Thyroid gland (tissue), 4 donors: ENCODE measurements at places on chromosomes 5 and 9. TPM values are rescaled to one million over a fixed set of nuclear protein-coding genes. Genes with fewer than 3 reads are reported as not detected.

DNA sequence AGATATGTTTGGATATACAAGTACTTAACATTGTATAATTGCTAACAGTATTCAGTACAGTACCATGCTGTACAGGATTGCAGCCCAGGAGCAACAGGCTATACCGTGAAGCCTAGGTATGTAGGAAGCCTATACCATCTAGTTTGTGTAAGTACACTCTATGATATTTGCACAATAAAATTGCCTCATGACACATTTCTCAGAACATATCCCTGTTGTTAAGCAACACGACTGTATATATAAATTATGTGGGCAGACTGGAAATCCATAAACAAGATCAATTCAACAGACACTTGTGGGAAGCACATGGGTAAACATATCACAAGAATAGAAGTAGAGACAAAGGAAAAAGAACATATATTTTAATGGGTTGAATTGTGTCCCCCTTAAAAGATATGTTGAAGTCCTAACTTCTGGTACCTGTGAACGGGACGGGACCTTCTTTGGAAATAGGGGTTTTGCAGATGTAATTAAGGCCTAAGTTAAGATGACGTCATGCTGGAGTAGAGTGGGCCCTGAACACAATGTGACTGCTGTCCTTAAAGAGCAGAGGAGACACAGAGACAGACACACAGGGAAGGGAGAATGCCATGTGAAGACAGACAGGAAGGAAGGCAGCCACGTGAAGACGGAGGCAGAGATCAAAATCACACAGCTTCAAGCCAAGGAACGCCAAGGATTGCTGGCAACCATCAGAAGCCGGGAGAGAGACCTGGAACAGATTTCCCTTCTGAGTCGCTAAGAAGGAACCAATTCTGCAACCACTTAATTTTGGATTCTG is 76.3 kb downstream of the SCAI start:
- no peaks in the 10 kb centered on the region for H3K36me3 ChIP-seq
- H3K4me3 ChIP-seq = no peak overlapping the region

DNA sequence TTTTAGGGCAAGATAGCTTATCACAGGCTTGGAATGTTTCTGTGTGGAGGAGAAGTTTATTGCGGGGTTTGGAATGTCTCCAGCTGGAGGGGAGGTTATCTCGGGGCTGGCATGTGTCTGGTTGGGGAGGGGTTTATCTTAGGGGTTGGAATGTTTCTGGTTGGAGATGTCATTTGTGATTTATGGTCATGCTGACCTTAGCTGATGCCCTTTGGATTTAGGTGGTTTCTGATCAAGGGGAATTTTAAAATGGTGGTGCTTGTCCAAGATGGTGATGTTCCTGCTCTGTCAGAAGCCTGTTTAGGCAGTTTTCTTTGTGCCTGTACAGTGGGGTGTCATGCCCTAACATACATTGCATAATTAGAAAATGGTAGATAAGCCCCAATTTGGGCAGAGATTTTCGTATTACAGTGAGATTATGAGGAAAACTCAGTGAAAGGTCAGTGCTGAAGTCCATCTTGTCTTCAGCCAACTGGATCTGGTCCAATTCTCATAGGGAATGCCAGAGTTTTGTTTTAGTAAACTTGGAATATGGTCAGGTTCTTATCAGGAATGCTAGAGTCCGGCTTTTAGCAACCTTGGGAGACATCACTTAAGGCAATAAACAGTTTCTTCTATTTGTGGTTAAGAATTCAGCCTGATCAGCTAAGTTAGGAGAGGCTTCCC is 14.3 kb downstream of the CDK20 start:
- no peak overlapping the region for H3K27ac ChIP-seq
- H3K4me1 ChIP-seq = no peaks in the 10 kb centered on the region
- H3K36me3 ChIP-seq = no peaks in the 10 kb centered on the region
- no peak overlapping the region for H3K4me3 ChIP-seq
- DNase-seq = no peak
- H3K27me3 ChIP-seq = no peaks in the 10 kb centered on the region

GRCh38 chr5:55146080-55146479 is 13.9 kb upstream of the GPX8 start:
- DNase-seq = no peak
- no peaks in the 10 kb centered on the region for H3K36me3 ChIP-seq
- no peak overlapping the region for H3K4me3 ChIP-seq
- no peaks in the 10 kb centered on the region for H3K27me3 ChIP-seq
- no peak overlapping the region for H3K27ac ChIP-seq

GRCh38 chr5:38245307-38245706 is 13.1 kb upstream of the EGFLAM start:
- H3K4me1 ChIP-seq = no peaks in the 10 kb centered on the region
- DNase-seq = no peak
- no peaks in the 10 kb centered on the region for H3K27me3 ChIP-seq
- H3K4me3 ChIP-seq = no peak overlapping the region
- no peaks in the 10 kb centered on the region for H3K36me3 ChIP-seq

DNA sequence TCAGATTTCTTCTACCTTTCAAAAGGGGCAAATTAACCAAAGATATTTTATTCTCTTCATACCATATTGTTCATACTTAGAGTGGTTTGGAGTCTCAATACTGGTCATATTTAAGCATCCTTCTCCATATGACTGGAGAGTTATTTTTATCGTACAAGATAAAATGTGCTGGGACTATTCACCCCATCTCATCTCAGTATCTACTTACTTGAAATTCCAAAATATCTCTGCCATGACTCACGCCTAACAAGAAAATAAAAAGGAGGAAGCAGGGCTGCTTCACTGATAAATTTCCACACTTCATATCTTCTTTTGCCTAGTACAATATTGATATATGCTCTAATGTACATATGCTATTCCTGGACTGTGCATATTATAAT is 277.9 kb upstream of the CDH9 start:
- H3K36me3 ChIP-seq = no peaks in the 10 kb centered on the region
- no peaks in the 10 kb centered on the region for H3K27me3 ChIP-seq
- DNase-seq = no peak

DNA sequence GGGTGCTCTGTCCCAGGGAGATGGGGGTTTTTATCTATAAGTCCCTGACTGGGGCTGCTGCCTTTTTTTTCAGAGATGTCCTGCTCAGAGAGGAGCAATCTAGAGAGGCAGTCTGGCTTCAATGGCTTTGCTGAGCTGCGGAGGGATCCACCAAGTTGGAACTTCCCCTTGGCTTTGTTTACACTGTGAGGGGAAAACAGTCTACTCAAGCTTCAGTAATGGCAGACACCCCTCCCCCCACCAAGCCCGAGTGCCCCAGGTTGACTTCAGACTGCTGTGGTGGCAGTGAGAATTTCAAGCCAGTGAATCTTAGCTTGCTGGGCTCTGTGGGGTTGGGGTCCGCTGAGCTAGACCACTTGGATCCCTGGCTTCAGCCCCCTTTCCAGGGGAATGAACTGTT is 375.8 kb downstream of the RAB3C start:
- no peak overlapping the region for H3K4me3 ChIP-seq
- no peak overlapping the region for H3K27ac ChIP-seq
- no peaks in the 10 kb centered on the region for H3K27me3 ChIP-seq
- no peak for DNase-seq

DNA sequence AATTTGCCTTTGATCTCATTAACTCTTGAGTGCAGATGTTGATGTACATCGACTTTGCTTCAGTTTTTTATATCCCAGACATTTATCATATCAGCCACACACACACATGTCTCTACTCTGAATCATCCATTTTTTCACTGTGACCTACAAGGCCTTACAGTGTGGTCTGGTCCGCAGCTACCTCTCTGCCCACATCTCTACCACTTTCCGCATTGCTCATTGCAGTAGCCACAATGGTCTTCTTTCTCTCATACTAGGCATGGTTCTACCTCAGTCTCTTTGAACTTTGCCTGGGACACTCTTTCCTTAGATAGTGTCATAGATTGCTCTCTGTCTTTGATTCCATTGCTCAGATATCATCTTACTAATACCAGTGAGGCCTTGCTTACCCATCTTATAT is 87.9 kb upstream of the FSD1L start:
- H3K4me3 ChIP-seq = no peak overlapping the region
- no peak for DNase-seq
- no peaks in the 10 kb centered on the region for H3K4me1 ChIP-seq
- no peak overlapping the region for H3K27ac ChIP-seq
- H3K27me3 ChIP-seq = no peaks in the 10 kb centered on the region
- H3K36me3 ChIP-seq = peaks cover 10% of the 10 kb centered on the region

- no peaks in the 10 kb centered on the region for H3K27me3 ChIP-seq
- H3K4me1 ChIP-seq = peaks cover 42% of the 10 kb centered on the region
- peak; percentile 88 for DNase-seq
- peaks cover 11% of the 10 kb centered on the region for H3K36me3 ChIP-seq
Observed at GRCh38 chr9:136840877-136841645, 1.2 kb upstream of the AJM1 start.

PCDHGC5 gene
- 1.8 TPM for total RNA-seq

SHISAL2B gene
- not detected for total RNA-seq

PRDM9 gene
- not detected for total RNA-seq

SV2C gene
- 0.05 TPM for total RNA-seq

FGF18 gene
- total RNA-seq = 1.4 TPM
